ENCODE measurements at places on chromosomes 5 and 9.

- ATAC-seq: no peak
Measured at GRCh38 chr5:60699288-60699608, 718 bp downstream of the DEPDC1B start.

DNA sequence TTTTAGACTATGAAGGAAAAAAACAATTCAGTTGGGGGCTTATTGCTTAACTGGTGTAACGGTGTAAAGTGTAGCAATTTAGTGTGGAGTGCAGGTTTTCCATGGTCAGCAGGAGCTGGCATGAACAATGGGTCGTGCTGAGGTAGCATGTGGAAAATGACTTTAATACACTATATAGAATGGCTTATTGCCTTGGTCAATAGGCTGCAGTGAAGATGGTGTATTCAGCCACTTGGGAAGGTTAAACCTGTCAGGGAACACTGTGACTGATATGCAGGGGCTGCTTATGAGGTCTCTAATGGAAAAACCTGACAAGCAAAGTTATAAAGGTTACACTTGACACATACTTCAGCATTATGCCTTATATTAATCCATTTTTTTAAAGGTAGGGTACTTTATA, 764.7 kb upstream of the ARRDC3 start:
- no peak for ATAC-seq

DNA sequence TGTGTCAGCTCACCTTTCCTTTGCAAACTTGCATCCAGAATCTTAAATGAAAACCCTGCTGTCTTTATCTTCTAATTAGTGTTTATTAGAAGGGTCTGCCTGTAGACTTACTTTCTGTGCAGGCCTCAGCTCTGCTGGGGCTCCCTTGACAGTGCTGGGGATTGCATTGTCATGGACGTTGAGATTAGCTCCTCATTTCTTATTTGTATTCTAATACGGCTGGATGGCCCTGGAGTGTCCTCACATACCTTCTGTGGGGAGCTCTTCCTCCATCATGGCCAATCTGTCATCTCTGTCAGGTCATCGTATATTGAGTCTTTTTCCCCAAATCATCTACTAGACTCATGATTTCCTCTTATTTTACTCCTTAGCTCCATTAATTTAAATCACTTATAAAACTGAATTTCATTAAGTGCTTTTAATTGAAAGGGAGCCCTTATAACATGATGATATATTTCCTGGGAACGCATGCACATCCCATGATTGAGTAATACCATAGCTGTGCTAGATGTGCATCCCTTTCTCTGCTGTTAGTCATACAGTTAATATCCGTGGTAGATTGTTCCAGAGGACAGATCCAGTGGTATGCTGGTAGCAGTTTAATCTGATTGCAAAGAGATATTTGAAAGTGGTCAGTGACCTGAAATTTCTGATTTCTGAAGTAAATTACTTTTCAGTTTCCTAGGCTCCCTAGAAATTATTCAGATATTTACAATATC, 61.6 kb downstream of the ICE1 start:
- no peak for ATAC-seq

DNA sequence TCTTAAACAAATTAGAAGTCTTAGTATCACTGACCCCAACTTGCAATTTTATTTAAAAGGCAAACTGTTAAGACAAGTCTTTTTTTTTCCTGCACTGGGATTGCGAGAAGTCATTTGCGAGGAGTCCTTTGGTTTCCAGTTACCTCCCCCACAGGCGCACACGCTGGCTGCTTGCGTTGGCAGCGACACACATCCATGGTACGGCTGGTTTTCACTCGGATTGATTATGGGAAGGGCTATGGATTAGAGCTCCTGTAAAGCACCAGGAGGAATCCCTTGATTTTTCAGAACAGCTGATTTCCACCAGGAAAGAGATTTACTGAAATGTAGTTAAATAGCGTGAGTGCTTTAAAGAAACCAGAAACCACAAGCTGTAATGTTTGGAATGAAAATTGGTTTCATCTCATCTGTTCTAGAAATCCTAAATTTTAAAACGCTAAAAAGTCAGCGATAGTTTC, 737 bp downstream of the SLC1A3 start:
- ATAC-seq: no peak

DNA sequence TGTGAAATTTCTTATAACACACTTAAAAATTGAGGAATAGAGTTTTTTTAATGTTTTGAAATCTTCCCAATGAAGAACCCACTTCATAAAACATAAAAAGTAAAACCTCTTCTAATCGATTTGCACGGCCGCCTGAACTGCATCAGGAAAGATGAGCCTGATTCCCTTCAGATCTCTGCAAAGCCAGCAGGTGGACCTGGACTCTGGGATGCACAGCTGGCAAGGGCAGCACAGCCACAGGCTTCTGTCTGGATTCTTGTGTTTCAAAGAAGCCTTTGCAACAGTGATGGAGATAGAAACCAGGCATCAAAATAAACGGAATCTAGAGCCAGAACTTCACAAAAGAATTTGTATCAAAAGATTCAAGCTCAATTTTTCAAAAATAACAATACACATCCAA, 36.0 kb upstream of the SPATA31C2 start:
- no peak for ATAC-seq

GRCh38 chr5:42502613-42503470, 79.6 kb downstream of the GHR start:
- no peak for ATAC-seq

DNA sequence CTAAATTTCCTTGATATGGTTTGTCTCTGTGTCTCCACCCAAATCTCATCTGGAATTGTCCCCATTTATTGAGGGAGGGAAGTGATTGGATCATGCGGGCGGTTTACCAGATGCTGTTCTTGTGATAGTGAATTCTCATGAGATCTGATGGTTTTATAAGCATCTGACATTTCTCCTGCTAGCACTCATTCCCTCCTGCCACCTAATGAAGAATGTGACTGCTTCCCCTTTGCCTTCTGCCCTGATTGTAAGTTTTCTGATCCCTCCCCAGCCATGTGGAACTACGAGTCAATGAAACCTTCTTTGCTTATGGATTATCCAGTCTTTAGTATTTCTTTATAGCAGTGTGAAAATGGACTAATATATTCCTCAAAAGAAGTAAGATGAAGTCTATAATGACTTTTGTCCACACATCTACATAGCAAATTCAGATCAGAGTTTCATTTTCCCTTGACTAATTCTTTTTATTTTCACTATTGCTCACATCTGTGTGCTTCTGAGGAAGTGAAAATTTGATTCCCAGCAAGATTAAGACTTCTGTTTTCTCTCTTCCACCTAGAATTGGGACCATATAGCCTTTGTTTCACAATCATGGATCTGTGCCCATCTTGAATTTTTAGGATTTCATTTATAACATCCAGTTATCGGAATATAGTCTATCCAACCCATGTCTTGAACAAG, 393.5 kb downstream of the DMAC1 start:
- no peak for ATAC-seq

GRCh38 chr5:159762921-159763320, 153.4 kb upstream of the ADRA1B start:
- ATAC-seq: no peak

DNA sequence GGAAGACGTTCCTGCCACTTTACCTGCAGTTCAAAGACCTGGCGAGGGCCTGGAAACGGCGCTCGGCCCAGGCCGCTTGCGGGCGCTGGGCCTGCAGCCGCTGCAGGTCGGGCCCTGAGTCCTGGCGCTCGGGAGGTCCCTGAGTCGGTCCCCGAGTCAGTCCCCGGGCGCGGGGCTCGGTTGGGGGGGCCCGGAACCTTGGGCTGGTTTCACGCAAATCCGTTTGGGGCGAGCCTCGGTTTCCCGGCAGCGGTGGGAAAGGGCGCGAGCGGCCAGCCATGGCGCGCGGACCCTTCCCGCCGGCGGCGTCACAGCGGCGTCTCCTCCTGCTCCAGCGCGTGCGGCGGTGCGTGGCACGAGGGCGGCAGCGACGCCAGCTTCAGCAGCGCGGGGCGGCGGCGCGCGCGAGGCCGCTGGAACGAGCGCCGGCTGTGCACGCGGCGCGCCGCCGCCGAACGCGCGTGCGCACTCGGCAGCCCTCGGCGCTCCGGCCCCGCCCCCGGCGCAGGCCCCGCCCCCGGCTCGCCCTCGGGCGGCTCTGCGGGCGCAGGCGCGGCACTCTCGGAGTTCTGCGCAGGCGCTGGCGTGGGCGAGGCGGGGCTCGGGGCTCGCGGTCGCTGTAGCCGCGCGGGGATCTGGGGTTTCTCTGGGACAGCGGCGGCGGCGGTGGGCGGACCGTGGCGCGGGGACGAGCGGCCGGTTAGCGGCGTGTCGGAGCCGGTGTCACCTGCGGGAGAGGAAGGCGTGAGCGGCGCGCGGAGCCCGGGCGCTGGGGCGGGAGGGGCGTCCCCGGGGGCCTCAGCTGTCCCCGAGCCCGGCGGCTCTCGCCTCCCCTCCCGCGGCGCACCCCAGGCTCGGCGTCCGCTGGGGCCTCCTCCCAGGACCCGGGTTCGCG, 29.9 kb downstream of the EXOC3 start:
- ATAC-seq: peak; percentile 91

- ATAC-seq: peak; percentile 91
Measured at GRCh38 chr9:107389617-107390071, 99.9 kb downstream of the KLF4 start.

GRCh38 chr9:99187311-99187710, 34.4 kb downstream of the ALG2 start:
- ATAC-seq: no peak

GRCh38 chr5:125381290-125381689, 634.9 kb upstream of the ZNF608 start:
- no peak for ATAC-seq

DNA sequence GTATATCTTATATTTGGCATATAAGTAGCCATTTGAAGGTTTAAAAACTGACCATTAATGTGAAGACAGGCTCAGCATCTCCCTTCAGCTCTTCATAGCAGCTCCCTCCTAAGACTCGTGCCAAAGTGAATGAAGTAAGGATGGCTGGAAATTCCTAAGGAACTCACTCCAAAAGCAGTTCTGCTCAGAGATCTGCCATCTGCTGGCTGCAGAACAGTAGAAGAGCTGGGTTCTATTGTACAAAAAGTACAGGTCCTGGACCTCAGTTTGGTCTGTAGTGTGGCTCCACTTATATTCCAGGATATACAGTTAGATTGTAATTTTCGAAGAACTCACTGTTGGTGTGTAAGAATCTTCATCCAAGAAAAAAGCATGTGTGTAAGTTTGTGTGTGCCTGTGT, 104.9 kb upstream of the RUSC2 start:
- ATAC-seq: no peak

DNA sequence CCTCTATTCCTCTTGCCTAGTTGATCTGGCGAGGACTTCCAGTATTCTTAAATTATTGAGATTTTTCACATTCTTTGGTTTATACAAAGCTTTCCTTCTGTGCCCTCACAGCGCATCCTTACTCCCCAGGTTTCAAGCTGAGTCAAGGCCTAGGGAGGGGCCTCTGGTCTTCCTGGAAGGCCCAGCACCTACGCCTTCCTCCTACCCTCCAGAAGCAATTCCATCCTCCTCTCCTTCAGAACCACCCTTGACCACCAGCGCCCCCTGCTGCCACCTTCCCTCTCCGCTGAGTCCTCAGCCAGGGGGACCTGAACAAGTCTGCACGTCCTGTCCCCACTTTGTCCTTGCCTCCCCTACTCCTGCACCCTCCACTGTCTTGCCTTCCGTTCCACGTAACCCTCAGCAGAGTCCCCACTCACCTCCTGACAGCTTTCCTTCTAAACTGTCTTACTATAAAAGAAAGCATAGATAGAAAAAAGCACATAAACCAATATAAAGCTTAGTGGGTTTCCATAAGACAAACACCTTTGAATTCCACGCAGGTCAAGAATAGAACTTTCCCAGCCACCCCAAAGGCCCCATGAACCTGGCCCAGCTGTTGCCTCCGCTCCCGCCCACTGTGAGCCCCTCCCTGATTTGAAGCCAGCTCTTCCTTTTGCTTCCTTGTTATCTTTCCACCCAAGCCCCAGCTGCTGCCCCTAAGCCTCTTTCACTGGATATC, 63.0 kb upstream of the CTSL start:
- peak; percentile 47 for ATAC-seq

DNA sequence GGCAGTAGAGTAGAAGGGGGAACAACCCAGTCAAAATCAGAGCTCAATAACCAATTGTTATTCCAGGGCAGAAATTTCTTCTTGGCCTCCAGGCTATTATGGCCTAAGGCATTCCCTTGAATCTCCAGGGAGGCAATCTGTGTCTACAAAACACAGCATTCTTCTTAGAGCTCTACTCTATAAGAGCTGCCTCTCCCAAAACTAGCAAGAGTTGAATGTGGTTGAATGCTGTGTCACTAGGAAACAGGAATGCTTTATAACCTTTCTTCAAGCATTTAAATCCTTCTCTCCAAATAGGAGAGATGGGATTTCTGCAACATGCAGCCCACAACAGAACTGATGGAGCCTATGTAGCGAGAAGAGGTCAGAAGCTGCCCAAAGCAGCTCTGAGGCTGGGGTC, 97.1 kb upstream of the APC start:
- ATAC-seq: no peak

DNA sequence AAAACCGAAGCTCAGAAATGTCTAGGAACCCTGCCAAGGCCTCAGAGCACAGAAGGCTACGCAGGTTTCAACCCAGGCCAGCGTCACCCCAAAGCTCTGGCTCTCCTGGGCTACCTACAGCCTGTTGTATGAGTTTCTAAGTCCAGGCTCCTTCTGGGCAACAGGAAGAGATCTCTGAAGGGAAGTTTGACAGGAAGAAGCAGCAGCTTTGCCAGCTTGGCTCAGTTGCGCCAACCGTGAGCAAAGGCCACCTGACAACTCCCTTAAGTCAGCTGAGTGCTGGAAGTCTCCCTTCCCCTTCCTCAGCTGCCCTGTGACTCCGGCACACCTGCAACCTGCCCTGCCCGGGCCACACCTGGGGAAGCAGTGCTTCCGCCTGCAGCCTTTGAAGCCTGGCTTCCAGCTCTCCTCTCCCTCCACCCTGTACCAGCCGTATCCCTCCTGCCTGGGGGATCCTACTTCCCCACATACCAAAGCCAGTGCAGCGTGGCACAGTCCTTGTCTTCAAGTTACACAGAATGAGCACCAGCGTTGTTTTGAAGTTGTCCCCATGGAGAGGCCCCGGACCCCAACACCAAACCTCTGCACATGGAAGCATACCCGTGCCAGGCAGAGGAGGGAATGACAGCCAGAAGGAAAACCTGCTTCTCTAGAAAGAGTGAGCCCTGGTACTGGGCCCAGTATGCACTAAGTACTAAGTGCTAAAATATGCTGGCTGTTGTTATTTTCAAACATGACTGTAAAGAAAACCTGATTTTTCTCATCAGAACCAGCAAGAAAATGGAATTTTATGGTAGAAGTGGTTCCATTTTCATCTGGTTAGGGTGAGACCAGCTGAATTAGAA, 36.5 kb downstream of the SHB start:
- peak; percentile 41 for ATAC-seq

DNA sequence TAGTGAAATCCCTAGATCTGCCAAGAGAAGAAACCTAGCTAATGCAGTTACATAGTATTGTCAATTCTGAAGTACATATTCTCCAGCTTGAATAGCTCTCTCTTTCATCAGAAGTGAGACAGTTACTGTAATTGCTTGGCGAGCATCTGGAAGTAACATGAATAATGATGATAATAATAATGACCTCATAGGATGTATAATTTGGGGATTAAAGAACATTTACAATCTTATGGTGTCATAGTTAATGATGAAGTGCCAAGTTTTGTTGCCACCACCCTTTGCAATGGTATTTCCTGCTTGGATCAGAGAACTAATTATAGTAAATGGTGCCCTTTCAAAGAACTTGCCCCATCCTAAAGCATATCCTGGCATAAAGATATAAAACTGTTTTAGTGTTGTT, 201.4 kb downstream of the ADAMTSL1 start:
- no peak for ATAC-seq

Measured in gastroesophageal sphincter (tissue), 4 donors.